ENCODE measurements at places on chromosomes 6 and 20. TPM values are rescaled to one million over a fixed set of nuclear protein-coding genes. Genes with fewer than 3 reads are reported as not detected.

- DNase-seq = no peak
Observed at GRCh38 chr6:139409026-139409425, 34.6 kb upstream of the CITED2 start.

DNA sequence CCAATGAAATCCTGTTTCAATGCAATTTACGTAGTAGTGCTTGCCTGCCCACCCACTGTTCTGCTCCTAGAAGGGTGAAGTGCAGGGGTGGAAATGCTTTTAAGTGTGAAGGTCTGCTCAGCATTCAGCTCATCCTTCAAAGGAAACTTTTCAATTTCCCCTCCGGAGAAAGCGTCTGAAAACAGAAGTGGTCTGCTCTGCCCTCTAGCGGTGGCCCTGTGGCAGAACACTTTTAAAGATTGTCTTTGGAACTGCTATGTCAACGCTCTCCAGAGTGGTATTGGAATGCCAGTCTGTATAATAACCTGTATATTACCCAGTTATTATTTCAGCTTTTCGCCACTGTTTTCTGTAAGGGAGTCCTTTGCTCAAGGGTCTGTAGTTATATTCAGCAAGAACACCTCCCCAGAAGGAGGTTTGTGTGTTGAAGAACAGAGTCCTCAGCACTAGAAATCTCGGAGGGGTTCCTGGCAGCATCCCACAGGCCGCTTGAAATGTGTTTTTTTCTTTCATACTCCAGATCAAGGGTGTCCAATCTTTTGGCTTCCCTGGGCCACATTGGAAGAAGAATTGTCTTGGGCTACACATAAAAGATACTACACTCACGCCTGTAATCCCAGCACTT lies 63.1 kb upstream of the KLHL31 start:
- DNase-seq = peak; percentile 76

DNA sequence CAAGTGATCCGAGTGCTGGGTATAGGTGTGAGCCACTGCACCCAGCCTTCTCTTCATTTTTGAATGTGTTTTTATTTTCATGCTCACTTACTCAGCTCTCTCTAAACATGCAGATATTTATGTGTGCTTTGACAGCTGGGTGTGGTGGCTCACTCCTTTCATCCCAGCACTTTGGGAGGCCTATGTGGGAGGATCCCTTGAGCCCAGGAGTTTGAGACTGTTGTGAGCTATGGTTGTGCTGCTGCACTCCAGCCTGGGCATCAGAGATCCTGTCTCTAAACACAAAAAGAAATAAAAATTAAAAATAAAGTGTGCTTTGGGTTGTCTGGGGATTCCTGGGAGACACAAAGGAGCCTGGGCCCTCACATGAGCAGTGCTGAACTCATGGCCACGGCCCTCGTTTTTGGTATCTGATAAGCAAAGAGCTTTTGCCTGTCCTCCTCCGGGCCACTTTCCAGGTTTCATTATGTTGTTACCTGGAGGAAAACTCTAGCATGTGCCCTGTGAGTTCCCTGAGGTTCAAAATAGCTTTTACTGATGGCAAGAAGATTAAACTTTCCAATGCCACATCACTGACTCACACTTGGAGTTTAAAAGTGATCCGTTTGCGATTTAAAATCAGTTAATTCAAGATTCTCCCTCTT lies 78.5 kb downstream of the CD164 start:
- no peak for DNase-seq

- DNase-seq = no peak
Observed at GRCh38 chr20:46784436-46785127, 75.1 kb downstream of the SLC2A10 start.

- DNase-seq = no peak
Observed at GRCh38 chr20:9995510-9996272, 39.1 kb upstream of the ANKEF1 start.

GRCh38 chr20:884983-885952 lies 30.9 kb downstream of the ANGPT4 start:
- peak; percentile 31 for DNase-seq

DNA sequence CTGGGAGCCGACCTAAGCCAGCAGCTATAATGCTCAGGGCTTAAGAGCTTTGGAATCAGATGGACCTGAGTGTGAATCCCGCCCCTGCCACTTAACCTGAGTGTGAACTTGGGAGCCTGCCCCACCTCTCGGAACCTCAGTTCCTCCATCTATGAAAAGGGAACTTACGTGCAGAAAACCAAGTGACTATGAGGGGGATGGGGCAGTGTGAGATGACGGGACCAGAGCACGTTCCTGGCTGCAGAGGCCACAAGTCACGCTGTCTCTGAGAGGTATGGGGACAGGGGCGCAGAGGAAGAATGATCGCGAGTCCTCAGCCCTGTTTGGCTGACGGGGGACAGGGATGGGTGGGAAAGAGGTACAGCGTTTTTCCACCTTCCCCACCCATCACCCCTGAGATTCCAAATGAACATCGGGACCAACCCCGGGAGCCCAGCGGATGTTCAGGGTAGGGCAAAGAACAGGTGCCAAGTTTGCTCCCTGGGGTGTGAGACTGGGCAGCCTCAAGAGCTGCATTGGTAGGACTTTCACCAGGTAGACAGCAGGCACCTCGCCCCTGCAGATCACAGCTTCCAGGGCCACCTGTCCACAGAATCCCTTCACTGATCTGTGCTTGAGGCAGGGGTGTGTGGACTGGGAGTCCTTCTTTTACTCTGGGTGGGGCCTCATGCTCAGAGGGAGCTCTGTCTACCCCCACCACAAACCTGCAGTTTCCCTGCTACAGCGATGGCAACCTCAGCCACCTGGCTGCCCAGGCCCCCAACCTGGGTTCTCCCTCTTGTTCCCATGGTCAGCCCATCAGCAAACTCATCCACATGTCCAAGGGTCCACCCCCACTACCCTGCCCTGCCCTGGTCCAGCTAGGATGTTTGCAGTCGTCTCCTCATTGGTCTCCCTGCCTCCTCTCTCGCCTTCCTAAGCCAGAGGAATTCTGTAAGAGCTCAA lies 85.8 kb downstream of the CEBPB start:
- DNase-seq = no peak

- DNase-seq = no peak
Observed at GRCh38 chr20:20295621-20296498, 72.0 kb upstream of the INSM1 start.

GRCh38 chr6:112946051-112946450 lies 598.9 kb downstream of the RFPL4B start:
- no peak for DNase-seq

DNA sequence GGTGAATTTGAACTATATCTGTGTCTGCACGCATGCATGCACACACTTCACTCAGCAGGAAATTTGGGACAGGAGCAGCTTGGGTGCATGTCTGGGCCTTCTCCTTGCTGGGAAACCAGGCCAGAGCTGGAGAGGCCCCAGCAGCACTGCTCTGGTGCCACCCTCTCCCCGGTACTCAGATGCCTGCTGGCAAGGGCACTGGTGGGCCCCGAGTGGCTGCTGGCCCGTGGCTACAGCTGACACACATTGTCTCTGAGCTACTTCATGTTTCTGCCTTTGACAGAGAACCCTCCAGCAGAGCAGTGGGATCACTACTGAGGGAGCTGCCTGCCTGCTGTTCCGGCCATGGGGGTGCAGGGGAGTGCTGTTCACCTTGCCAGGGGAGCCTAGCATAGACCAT lies 37.5 kb downstream of the DLGAP4 start:
- no peak for DNase-seq

DNA sequence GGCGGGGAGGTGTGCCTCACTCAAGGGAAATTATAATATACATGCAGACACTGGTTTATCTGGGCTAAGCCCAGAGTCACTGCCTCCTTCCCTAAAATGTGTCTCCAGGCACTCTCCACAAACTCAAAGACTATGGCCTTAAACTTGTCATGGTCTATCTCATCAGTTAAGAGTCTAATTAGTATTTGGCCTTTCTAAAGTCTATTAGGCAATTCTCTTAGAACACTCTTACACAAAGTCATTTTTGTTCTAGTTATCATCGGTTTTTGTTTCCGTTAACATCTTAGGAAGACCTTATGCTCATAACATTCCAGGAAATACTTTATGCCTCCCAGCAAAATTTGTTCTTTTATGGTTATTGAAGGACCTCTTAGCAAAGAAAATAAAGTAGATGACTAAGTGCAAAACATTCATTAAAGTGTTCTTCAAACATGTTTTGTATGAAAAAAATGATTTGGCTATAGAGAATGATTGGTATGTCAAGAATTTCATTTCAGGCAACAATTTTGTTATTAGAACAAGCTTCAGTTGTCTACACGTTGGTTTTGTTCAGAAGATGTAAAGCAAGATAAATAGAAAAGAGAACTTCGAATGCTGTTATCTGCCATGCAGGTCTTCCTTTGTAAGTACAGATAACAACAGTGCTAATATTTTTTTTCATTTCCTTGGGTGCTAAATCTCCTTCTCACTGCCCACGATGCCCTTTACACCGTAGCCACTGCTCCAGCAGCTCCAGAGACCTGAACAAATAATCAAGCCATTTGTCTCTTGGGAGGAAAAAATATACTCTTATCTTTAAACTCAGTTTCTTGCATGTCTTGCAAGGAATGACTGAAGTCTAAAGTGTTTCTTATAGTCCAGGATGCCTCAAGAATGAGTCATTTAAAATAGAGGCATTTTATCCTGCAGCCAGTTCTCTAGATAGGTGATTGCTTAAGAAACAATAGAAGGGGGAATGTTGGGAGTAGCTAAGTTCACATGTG lies 170.4 kb downstream of the HTR1B start:
- DNase-seq = no peak

DNA sequence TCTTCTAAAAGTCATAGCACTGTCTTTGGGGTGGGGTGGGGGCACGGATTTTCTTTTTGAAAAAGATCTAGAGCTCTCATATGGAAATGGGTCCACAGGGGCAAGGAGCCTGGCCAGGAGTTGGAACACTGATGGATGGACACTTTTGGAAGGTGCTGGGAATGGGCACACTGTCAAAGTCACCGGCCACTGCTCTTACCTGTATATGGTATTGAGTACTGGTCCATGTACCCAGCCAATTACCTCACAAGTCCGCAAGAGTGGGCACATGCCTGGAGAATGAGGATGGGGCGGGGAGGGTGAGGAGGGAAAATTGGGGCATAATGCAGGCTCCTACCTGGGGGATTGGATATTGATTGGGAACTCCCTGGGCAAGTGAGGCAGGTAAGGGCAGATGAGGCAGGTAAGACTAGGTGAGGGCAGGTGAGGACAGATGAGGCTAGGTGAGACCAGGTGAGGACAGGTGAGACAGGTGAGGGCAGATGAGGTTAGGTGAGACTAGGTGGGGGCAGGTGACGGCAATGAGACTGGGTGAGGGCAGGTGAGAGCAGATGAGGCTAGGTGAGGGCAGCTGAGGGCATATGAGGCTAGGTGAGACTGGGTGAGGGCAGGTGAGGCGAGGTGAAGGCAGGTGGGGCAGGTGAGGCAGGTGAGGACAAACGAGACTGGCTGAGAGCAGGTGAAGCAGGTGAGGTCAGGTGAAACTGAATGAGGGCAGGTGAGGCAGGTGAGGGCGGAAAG lies 167.9 kb downstream of the NRN1 start:
- DNase-seq = no peak

DNA sequence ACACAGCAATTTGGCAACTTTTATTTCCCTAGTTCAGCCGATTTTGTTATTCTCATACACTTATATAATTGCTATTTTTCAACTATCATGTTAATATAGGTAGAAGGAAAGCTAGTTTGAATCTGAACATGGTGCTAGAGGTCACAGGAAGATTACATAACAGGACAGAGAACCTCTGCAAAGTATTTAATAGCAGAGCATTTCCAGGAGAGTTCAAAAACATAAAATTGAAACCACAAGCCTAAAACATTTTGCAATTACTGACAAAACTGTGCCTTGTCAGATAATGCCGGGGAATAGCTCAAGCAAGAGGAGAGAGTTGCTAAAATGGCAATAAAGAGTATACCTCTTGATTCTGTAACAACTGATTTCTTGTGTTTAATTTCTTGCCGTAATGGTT lies 70.8 kb downstream of the TFAP2B start:
- DNase-seq = no peak

GRCh38 chr6:165616116-165616515 lies 46.9 kb downstream of the PDE10A start:
- no peak for DNase-seq

DNA sequence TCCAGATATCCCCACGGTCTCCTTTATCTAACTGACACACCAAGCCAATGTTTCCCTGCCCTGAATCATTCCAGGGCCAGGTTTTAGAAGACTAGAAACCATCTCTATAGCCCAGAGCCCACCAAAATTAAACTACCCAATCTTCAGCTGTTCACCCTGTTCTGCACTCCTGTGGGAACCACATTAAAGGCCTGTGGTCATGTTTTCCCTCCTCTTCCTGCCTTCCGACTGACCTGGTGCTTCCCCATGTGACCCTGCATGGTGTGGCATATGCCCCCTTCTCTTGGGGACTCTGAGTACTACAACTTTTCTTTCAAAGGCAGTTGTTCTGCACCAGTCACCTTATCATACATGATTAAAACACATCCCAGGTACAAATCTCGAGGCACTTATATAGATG lies 155.0 kb downstream of the TMEM200A start:
- DNase-seq = no peak

DNA sequence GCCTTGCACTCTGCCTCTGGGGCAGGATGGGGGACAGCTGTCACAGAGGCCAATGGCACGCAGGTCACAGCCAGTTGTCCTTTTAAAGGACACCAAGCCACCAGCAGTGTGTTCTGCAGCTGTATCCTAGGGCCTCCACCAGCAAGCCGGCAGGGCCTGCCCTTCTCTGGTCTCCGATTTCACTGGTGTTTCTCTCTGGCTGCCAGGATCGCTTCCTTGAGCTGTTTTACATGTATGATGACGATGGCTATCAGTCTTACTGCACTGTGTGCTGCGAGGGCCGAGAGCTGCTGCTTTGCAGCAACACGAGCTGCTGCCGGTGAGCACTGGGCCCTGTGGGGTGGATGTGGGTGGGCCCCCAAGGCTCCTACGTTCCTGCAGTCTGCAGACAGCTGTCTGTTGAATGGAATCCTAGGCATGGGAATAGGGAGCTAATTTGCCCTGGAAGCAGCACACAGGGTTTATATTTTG lies 22.7 kb upstream of the MAPRE1 start:
- no peak for DNase-seq

BAG2 gene
- total RNA-seq = 8.1 TPM

PPP1R3G gene
- total RNA-seq = 0.11 TPM

PPP1R14C gene
- total RNA-seq = not detected

B3GAT2 gene
- total RNA-seq = not detected

GABRR2 gene
- total RNA-seq = 0.18 TPM

SLC22A1 gene
- 0.16 TPM for total RNA-seq

GRIK2 gene
- not detected for total RNA-seq

LGSN gene
- total RNA-seq = not detected

TRIM15 gene
- not detected for total RNA-seq

TTLL9 gene
- total RNA-seq = not detected

CDH4 gene
- total RNA-seq = 0.05 TPM

COL10A1 gene
- not detected for total RNA-seq

EFCAB8 gene
- total RNA-seq = 1.0 TPM

CST5 gene
- not detected for total RNA-seq

SPDEF gene
- total RNA-seq = 0.13 TPM

MARCKS gene
- total RNA-seq = 0.08 TPM

EYS gene
- total RNA-seq = not detected

TSPO2 gene
- not detected for total RNA-seq

Data from activated CD8-positive, alpha-beta T cell treated with anti-CD3 and anti-CD28 coated beads, Interleukin-2, amount 10 ng/mL, durations not matched to agents 7 days and 5 days (primary cell).